ENCODE measurements at places on chromosomes 11 and 22. TPM values are rescaled to one million over a fixed set of nuclear protein-coding genes. Genes with fewer than 3 reads are reported as not detected.

Gene BLID
- 46.5 TPM for total RNA-seq

Gene TRIM49C
- total RNA-seq: not detected

Gene RFPL3
- total RNA-seq: not detected

Gene MUC2
- total RNA-seq: not detected

Measured in subcutaneous preadipocyte (primary cell).